ENCODE measurements at places on chromosomes 7 and 10.

- DNase-seq, result peak; percentile 13
Measured at GRCh38 chr10:53601260-53601875, 828.8 kb upstream of the MBL2 start.

- DNase-seq, result no peak
Measured at GRCh38 chr10:57249615-57250281, 888.7 kb upstream of the ZWINT start.

GRCh38 chr10:122269059-122269687 lies 1.9 kb upstream of the BTBD16 start:
- no peak for DNase-seq

GRCh38 chr10:72069751-72070526 lies 18.4 kb downstream of the SPOCK2 start:
- DNase-seq, result no peak

DNA sequence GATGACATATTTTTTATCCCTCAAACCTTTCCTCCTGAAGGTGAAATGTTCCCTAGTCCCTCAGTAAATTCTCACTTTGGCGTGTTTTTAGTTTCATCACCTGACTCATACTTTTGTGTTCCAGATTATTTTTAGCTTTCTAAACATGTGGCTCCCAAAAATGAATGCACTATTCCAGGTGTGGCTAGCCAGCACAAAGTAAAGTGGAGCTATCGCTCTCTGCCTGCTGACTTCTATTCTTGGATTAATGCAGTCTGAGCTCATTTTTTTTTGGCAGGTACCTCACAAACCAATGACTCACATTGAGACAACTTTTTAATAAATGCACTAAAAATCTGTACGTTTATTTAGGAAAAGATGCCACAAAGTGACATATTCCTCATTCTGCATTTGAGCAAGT lies 58.8 kb upstream of the LANCL2 start:
- no peak for DNase-seq
